ENCODE measurements at places on chromosomes 5 and 9.

DNA sequence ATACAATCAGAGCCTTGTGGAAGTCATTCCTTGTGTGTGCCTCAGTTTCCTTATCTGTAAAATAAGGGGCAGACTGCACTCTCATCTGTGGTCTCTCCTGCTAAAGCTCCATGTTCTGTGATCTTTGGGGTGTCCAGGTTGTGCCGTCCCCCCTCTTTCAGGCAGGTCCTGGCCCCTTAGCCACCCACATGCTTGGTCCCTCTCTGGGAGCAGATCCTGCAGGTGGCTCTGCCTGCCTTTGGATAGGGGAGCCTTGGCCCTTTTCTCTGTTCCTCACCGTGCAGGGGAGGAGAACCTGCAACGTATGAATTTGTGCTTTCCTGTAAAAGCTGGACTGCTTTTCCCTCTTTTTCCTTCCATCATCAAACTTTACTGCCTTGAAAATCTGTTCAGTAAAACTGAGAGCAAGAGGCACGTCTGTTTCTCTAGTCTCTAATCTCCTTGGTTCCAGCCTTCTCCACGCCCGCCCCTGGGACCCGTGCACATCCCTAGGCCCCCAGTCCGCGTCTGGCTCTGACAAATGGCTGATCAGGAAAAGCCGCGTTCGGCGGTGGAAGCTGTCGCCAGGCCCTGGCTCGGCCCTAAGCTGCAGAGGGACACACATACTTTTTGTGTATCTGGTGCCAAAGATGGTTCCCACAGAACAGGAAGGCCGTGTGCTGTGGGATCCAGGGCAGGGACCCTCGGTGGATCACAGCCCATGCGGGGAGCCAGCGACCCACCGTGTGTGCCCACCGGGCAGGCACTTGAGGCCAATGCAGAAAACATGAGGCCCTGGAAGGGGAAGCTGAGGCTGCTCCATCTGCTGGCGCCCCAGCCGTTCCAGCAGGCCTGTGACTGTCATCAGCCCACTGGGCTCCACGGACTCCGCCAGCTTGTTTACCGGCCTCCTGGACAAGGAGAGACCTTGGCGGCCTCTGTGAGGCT, 43.4 kb upstream of the COL5A1 start:
- no peak for DNase-seq

- no peak for DNase-seq
Observed at GRCh38 chr5:65128226-65128625, 353.5 kb downstream of the ADAMTS6 start.

DNA sequence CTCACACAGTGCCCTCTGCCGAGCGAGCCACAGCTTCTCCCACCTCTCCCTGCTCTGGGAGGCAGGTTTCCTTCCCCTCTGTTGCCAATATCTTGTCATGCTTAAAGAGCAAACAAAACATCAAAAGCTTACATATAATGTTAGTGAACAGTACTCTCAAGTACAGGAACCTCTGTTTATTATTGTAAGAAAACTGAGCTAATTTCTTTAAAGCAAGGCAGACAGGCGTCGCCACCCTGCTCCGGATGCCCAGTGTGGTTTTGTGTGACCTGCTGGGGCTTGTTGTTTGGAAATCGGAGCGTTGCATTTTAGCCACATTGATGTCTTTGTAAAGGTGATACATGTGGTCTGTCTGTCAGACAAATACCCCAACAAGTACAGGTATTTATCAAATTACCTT, 401.4 kb upstream of the IRX1 start:
- DNase-seq, result no peak

DNA sequence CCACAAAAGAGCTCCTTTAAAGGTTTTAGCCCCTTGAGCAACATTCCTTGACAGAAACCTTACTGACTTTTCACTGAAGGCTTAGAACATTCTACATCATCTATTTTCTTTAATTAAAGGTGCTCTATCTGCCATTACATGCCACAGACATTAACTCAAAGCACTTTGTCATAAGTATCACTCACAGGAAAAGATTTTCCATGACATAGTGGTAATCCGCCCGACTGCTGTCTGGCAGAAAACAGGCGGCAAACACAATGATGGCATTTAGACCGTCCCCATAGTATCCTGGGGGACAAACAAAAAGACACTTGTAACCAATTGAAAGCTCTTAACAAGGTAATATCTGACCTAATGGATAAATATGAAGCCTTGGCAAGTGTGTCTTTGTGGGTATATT, 126.2 kb upstream of the PCA3 start:
- no peak for DNase-seq

DNA sequence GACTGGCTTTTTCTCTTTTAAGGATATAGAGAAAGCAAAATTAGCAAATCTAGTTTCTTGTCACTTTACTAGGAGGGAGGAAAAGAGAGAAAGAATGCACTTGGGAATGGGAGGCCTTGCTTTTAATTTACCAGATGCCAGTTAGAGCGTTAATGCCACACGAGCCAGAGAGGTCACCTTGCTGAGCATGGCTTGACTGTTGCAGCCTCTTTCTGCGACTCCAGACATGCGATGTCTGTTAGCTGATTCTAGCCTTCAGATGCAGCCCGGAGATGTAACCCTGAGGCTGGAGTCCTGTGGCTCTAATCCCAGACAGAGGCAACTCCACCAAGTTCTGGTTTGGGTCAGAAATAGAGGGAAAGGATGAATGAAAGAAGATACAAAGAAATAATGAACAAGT, 152.5 kb downstream of the TRIO start:
- DNase-seq, result no peak

DNA sequence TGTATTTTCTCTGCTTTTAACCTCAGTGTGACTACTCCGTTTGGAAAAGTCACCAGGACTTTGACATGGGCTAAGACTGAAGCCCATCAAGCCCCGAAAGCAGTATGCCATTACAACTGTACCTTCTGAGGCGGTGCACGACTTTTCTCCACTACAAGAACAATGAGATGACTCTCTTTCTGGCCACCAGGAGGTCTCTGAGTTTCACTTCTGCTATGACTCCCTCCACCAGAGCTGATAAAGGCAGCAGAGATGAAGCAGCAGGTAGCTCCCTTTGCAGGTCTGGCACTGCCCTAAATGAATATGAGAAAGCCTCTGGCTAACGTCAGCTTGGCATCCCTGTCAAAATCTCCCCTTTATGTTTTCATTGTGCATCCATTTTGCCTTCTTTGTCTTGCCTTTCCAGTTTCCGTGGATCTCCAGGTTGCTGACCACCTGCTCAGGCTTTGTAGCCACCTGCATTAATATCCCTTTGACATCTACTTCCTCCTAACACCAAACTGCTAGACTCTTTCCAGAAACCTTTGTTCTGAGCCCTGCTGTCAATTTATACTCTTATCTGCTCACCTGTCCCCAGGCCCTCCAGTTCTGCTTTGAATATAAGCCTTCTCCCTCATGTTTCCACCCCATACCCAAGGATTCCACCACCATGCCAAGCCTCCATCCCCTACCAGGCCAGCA, 221.7 kb downstream of the ZNF608 start:
- DNase-seq, result no peak

DNA sequence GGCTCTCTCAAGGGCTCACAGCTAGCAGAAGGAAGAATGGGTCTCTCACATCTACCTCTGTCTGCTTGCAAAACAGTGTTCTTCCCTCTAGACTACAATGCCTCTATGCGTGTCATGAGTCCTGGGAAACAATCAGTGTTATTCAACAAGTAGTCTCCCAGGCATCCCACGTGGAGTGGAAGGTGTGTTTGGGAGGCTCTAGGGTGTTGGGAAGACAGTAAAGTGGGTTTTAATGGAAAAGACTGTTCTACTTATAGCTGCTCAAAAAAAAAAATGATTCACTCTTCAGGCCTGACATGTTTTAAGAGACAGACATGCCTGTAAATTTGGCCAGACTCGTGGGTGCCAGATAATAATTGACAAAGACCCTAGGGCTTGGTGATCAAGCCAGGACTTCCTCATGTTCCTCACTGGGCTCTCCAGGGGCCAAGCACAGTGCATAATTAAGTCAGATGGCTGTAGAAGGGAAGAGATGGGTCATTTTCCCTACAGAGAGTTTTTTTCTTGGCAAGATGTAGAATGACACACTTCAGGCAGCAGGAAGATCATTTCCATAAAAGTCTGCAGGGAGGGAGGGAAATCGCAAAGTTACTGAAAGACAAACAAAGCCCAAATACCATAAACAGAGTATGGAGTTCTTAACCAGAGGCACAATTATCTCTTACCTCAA, 246.4 kb downstream of the ACTL7B start:
- DNase-seq, result no peak

DNA sequence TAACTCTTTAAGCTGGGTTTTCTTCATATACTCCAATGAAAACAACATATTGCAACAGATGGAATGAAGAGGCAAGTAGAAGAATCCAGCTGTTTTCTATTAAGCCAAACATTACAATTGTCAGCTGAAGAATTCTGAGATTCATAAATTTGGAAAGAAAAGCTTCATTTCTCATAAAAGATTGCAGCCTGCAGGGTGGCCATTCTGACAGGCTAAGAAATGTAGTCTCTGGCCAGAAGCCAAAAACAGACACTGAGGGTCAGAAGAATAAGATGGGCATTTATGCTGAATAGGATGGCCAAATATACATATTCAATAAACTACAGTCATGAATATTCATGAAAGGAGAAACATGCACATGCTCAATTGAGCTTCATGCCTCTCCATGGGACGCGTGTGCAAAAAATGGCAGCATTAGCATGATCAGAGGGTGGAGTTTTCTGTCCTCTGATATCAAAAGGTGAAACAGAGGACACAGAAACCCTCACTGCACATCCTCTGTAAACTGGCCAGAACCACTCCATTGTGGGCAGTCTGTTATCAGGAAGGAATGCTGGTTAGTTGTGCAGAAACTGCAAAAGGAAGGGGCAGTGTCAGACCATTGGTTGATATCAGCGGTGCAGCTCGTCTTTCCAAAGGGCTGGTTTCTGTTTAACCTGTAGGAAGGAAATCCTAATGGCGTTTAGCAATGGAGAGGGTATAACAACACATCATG, 50.2 kb downstream of the FXN start:
- no peak for DNase-seq

GRCh38 chr9:106920701-106921283, 57.8 kb downstream of the ZNF462 start:
- DNase-seq, result no peak

DNA sequence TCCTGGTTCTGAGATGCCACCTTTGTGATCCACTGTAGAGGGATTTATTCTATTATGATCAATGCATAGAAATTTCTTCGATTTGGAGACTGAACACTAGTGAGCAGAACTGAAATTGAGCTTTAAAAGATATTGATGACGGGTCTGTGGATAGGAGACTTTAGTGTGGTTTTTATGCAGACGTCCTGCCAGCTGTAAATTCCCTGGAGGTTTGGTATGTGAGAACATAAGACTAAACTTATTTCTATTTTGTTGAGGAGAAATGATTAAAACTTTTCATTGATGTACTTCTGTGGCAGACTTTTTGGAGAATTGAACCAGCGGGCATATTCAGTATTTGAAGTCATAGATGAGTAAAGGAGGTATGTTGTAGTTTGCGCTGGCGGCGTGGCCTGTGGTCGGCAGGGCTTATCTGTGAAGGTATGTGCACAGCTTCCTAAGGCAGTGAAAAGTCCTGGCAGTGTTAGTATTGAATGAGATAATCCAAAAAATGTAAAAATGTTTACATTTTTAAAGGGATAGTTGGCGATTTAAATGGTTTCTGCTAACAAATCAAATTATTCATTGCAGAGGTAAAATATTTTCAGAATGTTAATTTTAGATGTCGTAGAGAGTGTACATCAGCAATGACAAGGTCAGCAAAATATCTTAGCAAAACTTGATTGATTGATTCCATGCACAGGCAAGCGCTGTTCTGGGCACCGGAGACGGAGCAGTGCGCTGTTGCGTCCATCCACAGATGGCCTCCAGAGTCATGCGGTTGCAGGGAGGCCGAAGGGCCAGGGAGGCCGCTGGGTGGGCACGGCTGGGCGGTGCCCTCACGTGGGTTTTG, 20.4 kb downstream of the TENT4A start:
- DNase-seq, result no peak

DNA sequence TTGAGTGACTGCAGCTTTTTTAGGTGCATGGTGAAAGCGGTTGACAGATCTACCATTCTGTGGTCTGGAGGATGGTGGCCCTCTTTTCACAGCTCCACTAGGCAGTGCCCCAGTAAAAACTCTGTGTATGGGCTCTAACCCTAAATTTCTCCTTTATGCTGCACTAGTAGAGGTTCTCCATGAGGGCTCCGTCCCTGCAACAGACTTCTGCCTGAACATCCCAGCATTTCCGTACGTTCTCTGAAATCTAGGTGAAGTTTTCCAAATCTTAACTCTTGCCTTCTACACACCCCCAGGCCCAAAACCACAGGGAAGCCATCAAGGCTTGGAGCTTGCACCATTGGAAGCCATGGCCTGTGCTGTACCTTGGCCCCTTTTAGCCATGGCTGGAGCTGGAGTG, 1898.1 kb upstream of the NUDT12 start:
- no peak for DNase-seq

- peak; percentile 92 for DNase-seq
Observed at GRCh38 chr5:150640311-150641005, at the start of gene SYNPO. TSS of gene SYNPO (plus strand) at chr5:150640660. CDS start at chr5:150648276, 7,616 bp downstream.

GRCh38 chr5:128579093-128579492, 41.0 kb upstream of the FBN2 start:
- peak; percentile 84 for DNase-seq

- no peak for DNase-seq
Observed at GRCh38 chr9:33318781-33319180, 28.5 kb downstream of the NFX1 start.

DNA sequence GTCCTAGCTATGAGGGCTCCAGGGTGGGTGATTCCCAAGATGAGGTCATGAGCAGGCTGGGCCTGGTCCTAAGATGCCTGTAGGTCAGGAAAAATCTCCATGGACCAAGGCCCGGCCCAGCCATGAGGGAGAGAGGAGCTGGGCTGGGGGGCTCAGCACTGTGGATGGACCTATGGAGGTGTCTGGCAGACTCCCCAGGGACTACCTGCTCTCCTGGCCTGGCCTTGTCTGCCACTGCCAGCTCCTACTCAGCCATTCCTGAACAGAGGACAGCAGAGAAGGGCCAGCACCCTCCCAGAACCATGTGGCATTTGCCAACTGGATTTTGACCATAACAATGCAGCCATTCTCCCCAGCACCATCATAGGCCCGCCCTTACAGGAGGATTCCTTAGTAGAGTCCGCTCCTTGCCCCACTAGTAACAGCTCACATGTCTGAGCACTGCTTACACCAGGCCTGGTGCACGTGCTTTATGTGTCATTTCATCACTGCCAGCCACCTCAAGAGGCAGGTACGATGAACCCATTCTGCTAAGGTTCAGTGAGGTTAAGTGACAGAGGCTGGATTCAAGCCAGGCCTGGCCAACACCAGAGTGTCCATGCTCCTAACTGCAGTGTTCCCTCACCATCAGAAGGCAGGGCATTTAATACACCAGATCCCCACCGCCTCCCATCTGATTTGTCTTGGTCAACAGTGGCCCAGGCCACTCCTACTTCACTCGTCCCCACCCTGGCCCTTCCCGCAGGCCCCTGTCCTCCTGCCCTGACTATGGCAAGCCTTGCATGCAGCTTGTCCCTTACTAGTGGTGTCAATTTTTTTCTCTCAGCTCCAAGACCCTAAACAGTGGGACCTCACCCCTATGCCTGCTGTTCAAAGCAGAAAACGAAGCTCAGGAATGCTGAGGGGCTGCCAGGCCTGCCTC, 669 bp downstream of the IL13 start:
- DNase-seq, result no peak
